NCI-H1436 (cell line): ENCODE measurements at places on chromosomes 11 and 22.
A peak's percentile ranks its signal among the peaks of the same experiment; 100 is the strongest.

DNA sequence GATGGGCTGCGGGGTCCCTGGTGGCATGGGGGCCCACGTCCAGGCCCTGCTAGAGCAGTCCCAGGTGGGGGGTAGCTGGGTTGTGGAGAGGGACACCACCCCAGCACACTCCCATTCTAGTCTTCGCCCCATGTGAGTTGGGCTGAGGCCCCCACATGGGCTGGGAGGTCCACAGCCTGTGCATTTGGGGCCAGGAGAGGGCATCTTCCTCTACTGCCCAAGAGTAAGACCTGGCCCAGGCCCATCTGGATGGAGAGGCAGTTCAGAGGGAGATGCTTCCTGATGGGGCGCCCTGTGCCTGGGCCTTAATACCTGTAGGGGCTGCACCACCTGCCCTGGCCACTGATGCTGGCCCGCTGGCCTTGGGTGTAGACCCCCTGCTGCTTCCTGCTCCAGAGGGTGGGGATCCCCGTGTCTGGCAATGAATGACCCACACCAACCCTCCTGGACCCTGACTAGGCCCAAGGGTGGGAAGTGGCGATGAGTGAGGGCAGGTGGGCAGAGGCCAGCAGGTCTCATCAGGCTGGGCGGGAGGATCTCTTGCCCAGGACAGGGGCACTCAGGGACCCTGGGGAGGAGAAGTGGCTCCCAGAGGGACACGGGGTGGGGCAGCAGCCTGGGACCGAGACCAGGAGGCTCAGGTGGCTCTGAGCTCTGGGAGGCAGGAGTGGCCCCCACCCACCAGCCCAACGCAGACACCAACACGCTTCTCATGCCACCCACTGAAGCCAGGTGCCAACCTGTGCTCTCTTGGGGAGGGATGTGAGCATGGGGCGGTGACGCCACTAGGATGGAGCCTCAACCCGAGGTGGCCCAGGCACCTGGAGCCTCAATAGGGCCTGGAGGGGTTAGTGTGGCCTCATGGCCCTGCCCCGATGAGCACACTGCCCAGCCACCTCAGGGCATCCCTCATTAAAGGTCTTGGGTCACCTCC, 17.4 kb upstream of the GNB1L start:
- DNase-seq = no peak

DNA sequence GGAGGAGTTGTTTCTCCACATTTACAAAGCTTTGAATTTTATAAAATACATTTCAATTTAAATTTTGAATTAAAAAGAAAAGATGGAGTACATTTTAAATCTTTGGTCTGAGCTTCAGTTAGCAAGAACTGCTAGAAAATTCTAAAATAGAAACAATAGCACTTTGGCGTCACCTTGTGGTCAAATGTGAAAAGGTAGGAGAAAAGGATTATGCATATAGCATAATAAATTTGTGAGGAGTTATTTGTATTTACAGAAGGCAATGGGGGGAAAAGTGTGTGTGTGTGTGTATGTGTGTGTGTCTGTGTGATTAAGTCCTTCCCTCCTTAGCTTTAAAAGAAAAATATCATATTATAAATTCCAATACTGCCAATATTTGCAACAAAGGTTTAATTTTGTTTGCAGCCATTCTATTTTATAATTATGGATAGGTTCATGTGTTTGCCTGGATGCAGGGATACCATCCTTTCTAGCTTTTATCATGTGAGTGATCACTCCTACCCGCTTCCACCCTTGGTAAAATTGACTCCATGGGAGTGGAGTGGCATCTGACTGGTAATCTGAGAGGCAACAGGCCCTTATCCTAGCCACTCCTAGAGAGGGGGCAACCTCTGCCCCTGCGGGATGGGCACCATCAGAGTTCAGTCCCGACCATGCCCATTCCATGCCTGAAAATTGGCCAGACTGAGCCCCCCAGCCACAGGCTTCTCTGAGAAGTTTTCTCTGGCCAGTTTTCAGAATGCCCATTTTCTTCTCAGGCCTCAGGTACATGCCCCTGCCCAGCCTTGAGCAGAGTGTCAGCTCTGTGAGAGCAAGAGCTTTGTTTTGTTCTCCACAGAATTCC, 13.6 kb upstream of the LGR4 start:
- DNase-seq = peak; percentile 53

GRCh38 chr11:80843266-80843974, 1402.6 kb upstream of the TENM4 start:
- no peak for DNase-seq

- DNase-seq = no peak
Measured at GRCh38 chr11:3042496-3043314, 14.5 kb downstream of the CARS1 start.

GRCh38 chr22:39475337-39475736, 18.5 kb downstream of the MGAT3 start:
- DNase-seq = no peak

DNA sequence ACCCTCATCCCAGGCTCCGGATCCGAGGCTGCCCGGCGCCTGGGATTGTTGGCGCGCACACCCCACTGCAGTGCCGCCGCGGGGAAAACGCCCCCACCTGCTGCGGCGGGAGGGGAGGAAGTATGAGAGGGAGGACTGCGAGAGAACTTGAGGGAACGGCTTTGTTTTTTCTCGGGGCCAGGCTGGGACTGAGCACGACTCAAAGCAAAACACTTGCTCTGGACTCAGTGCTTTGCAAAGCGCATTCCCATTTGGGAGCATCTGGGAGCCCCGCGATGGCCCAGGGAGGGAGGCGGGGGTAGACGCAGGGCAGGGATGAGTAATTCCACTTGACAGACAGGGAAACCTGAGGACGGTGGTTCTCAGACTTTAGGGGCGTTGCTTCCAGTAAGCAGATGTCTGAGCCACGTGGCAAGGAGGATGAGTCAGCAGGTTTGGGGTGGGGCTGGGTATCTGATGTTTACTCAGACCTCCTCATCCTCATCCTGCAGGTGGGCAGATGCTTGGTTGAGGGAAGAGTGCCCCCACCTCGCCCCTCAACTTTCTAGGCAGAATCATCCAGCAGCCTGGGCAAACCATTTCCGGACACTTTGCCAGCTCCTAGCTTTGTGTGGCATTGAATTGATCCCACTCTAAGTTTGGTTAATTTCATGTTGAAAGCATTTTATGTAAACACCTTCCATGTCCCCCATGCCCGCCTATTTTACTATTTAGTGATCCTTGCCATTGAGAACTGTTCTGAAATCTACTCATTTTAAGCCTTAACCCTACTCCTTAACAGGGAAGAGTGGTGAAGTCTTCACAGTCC, 1.5 kb downstream of the MIAT start:
- peak; percentile 86 for DNase-seq

- DNase-seq = no peak
Measured at GRCh38 chr11:113382121-113382520, 5.5 kb upstream of the ANKK1 start.

- DNase-seq = no peak
Measured at GRCh38 chr11:3052567-3052966, 4.7 kb downstream of the CARS1 start.

GRCh38 chr11:64686466-64687170, 36.4 kb downstream of the NRXN2 start:
- DNase-seq = no peak

- DNase-seq = no peak
Measured at GRCh38 chr11:16862726-16863125, 124.3 kb downstream of the C11orf58 start.

GRCh38 chr11:7436657-7437056, 48.6 kb upstream of the OLFML1 start:
- no peak for DNase-seq

GRCh38 chr22:28333088-28333487, 346.6 kb downstream of the TTC28 start:
- peak; percentile 24 for DNase-seq

DNA sequence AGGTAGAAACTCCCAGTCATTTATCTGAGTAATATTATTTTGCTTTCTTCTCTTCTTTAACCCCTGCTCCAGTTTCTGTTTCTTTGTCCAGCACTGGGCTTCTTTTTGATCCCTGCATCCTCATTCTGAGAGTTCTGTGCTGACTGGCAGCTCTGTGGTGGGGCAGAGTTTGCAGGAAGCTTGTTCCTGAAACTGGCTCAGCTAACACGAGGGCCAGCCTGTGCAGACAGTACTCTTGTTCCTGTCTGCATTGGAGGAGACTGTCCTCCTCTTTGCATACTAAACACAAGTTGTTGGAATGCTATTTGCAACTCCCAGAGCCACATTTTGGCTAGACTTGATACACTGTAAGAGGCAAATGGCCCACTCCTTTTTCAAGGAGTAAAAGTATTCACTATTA, 93.1 kb upstream of the HORMAD2 start:
- no peak for DNase-seq

DNA sequence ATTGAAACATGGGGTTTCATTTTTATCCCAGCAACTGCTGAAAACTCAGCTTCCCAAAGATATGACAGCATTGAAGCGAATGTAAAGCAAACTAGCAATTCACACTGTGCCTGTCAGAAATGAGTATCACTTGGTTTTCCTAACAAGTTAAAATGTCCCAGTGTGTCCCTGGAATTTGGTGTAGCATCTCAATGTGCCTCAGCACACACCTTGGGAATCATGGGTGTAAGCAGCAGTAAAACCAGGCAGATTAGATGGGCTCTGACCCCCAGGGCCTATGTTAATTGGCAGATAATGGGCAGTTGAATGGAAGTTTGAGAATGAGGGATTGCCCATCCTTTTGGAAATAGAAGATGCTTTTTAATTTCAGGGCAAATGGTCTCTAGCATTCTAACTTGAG, 784.9 kb upstream of the LRRC4C start:
- DNase-seq = no peak

DNA sequence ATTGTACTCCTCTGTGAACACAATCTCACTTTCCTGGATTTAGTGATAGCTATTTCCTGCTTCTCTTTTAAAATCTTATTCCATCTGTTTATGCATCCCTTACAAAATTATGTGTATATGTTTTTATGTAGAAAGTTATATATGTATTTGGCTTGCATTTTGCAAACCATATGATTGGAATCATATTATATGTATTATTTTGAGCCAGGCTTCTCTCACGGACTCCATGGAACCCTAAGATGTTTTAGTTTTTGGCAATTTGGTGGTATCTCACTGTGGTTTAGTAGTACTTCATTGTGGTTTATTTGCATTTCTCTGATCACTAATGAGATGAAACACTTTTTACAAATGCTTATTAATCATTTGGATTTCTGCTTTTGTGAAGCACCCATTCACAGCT, 507.3 kb upstream of the KIRREL3 start:
- DNase-seq = no peak

DNA sequence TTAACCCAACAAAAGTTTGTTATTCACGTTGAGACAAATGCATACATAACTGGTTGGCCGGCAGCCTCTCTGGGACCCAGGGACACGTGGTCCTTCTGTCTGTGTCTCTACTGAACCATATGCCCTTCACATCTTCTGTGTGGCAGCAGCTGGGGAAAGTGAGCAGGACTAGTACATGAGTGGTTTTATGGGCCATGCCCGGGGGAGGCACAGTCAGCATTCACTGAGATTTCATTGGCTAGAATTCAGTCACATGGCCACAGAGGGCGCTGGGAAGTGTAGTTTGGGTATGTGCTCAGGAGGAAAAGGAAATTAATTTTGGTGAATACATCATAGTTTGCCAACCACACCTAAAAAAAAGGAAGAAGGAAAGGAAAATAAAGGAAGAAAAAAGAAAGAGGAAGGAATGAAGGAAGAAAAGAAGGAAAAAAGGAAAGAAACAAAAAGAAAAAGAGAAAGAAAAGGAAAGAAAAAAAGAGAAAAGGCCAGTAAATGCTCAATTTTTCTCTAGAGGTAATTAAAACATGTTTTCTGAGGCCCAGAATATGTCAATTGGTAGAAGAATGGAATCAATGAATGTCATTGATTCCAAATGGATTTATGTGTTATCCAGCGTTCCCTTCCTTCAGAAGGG, 55.9 kb upstream of the KIRREL3 start:
- DNase-seq = no peak

- no peak for DNase-seq
Measured at GRCh38 chr11:117859061-117859460, 17.4 kb downstream of the FXYD6 start.

- no peak for DNase-seq
Measured at GRCh38 chr11:44453871-44454270, 111.6 kb upstream of the CD82 start.

GRCh38 chr11:15690320-15690719, 575.6 kb downstream of the INSC start:
- no peak for DNase-seq

GRCh38 chr11:108897916-108898315, 233.0 kb downstream of the DDX10 start:
- no peak for DNase-seq

GRCh38 chr22:27197618-27198017, 540.2 kb downstream of the MIAT start:
- no peak for DNase-seq

GRCh38 chr11:85977751-85978160, 91.1 kb downstream of the PICALM start:
- no peak for DNase-seq

DNA sequence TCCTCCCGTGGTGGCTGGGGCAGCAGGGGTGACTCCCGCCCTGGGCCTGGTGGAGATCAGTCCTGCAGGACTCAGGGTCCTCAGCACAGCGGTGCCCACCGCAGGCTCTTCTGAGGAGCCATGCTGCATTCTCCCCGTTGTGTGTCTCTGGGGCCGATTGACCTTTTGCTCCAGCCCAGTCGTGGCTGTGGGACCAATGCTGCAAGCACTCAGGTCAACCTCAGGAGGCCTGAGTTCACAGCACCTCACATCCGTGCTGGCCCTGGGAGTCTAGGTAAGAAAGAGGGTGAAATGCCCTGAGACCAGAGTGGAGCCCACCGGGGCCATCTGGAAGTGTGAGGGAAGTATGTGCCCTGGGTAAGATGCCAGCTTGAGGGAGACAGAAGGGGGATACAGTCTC, 316.1 kb upstream of the B3GAT1 start:
- DNase-seq = no peak

GRCh38 chr11:74925281-74925680, 23.6 kb downstream of the XRRA1 start:
- no peak for DNase-seq

DNA sequence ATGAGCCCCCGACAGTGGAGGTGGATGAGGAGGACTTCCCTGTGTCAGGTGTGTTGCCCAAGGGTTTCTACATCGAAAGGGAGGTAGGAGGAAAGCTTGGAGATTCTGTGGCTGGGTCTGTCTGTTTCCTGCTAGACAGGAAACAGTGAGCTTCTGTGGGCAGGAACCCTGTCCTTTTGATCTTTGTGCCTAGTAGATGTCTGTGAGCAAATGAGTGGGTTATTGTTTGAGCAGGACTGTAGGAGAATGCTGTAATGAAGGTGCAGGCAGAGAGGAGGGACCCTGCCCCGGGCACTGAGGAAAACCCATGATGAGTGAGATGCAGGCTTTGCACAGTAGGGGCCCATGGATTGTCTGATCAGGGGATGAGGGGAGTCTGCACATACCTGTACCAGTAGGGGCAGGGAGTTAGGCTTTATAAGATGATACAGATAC, 14.0 kb downstream of the USP35 start:
- DNase-seq = no peak

GRCh38 chr22:23211622-23212021, 31.3 kb downstream of the BCR start:
- no peak for DNase-seq

DNA sequence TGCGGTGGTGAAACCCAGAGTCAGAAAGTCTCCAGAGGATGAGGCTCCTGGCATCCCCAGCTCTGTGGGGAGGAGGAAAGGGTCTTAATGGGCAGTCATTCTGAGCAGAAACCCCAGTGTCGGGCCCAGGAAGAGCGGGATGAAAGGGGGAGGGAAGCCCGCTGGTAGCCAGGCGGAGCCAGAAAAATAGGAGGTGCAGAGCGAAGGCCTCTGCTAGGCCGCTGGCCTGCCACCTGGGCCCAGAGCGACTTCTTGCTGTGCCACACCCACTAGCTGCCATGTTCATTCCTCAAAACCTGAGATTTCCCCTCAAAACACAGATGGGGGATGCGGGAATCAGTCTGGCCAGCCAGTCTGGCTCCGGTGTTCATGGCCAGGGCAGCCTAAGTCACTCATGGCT, 650 bp upstream of the POU2AF3 start:
- no peak for DNase-seq
